ENCODE measurements at places on chromosomes 12 and 14.

- no peak for DNase-seq
Measured at GRCh38 chr12:5269846-5270245, 162.1 kb upstream of the NTF3 start.

DNA sequence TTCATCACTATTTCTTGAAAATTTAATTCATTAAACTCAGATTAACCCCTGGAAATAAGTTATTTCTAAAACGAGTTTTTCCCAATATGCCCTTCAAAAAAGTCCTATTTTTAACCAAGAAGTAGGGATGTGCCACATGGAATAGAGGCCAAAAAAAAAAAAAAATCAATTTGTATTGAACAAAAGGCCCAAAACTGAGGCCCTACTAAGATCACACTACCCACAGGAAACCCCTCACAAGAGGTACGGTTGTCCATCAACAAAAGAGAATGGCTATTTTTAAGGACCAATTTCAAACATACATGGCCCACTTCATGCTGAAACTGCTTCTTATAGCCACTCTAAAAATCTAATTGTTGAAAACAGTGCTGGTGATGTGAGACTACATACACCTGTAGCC lies 7.5 kb upstream of the BAZ2A start:
- DNase-seq, result no peak

DNA sequence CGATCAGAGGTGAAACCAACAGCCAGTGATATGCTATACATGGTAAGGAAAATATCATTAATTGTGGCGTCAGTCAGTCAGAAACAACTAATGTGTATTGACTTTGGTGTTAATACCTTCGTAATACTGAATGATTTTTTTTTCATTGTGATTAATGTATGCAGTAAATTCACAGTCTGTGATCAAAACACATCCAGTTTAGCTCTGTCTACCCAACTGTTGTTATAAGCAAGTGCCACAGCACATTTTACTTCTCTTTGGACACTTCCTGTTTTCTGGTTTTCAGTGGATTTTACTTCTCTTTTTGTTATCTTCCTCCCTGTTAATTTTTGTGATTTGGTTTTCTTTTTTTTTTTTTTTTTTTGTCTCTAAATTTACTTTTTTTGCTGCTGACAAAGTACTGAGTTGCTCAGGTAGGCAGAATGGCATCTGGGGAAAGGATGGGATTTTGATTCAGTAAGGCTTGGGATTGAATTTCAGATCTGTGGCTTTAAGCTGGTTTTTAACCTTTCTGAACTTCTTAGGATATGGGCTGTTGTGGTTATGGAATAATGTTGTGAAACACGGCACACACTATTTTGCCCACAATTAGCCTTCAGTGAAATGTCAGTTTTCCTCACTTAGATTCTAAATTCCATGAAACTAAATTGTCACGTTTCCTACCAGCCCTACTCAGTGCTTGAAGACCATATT lies 604 bp downstream of the GLIPR1 start:
- DNase-seq, result no peak

- no peak for DNase-seq
Measured at GRCh38 chr14:53390008-53390407, 236.9 kb upstream of the DDHD1 start.

- DNase-seq, result no peak
Measured at GRCh38 chr12:98002887-98003493, 512.4 kb upstream of the TMPO start.

- no peak for DNase-seq
Measured at GRCh38 chr14:85572011-85572410, 42.1 kb downstream of the FLRT2 start.

GRCh38 chr12:125399489-125399888 lies 334.3 kb downstream of the AACS start:
- no peak for DNase-seq

DNA sequence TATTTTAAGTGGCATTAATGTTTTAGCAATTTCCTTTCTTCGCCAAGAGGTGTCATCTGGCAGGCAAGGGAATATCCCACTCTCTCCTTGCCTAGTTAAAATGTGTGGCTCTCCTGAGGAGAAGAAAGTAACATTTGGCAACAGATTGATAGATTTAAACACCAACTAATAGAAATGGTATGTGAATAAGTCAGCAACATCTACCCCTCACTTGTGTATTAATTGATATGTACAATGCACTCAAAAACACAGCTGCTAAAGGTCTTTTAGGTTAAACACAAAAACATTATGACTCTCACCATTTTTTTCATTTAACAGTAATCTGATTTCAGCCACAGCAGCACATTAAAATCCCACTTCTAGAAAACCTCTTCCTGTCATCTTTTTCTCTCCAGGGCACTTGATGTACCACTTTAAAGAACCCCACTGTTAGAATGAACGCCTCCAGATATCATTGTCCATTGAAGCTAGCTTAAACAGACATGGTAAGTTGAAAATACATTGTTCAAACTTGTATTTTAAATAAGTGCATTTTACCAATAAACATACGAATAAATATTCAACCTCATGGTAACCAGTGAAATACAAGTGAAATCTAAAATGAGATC lies 151.7 kb downstream of the RPAP3 start:
- DNase-seq, result no peak

GRCh38 chr12:115570069-115570777 lies 707.3 kb downstream of the MED13L start:
- no peak for DNase-seq

GRCh38 chr12:103623716-103624115 lies 36.6 kb downstream of the STAB2 start:
- no peak for DNase-seq

GRCh38 chr12:52346593-52346992 lies 20.7 kb downstream of the KRT85 start:
- no peak for DNase-seq

- no peak for DNase-seq
Measured at GRCh38 chr14:68510201-68511128, 282.4 kb downstream of the ZFP36L1 start.

GRCh38 chr14:98227727-98228111 lies 1044.3 kb downstream of the BCL11B start:
- no peak for DNase-seq

DNA sequence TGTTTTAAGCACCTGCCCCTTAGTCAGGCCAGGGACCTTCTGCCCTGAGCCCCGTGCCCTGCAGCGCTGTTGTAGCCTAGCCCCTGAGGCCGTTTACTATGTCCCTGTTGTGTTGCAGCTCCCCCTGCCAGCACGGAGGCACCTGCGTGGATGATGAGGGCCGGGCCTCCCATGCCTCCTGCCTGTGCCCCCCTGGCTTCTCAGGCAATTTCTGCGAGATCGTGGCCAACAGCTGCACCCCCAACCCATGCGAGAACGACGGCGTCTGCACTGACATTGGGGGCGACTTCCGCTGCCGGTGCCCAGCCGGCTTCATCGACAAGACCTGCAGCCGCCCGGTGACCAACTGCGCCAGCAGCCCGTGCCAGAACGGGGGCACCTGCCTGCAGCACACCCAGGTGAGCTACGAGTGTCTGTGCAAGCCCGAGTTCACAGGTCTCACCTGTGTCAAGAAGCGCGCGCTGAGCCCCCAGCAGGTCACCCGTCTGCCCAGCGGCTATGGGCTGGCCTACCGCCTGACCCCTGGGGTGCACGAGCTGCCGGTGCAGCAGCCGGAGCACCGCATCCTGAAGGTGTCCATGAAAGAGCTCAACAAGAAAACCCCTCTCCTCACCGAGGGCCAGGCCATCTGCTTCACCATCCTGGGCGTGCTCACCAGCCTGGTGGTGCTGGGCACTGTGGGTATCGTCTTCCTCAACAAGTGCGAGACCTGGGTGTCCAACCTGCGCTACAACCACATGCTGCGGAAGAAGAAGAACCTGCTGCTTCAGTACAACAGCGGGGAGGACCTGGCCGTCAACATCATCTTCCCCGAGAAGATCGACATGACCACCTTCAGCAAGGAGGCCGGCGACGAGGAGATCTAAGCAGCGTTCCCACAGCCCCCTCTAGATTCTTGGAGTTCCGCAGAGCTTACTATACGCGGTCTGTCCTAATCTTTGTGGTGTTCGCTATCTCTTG lies 7.6 kb downstream of the DLK1 start:
- no peak for DNase-seq

DNA sequence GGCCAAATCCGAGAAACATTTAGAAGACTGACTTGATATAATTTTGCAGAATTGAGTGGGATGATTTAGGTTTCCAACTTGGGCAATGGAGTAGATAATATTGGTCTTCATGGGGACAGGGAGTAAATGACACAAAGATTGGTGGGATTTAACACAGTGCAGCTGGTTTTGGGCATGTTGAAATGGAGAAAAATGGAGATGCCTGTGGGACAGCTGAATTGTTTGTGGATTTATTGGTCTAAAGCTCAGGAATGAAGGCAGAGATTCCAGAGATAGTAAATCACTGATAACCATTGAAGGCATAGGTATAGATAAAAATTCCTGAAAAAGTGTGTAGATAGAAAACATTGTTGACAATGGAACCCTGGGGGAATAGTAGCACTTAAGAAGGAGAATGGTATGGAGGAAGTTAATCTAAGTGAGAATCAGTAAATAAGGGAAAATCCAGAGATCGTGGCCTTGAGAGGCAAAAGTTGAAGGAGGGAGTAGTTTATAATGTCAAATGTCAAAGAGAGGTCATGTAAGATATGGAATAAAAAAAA lies 120.9 kb upstream of the ATP2B1 start:
- no peak for DNase-seq

GRCh38 chr14:32408018-32408417 lies 78.9 kb downstream of the AKAP6 start:
- DNase-seq, result no peak

GRCh38 chr12:40663781-40664180 lies 28.5 kb upstream of the CNTN1 start:
- no peak for DNase-seq

DNA sequence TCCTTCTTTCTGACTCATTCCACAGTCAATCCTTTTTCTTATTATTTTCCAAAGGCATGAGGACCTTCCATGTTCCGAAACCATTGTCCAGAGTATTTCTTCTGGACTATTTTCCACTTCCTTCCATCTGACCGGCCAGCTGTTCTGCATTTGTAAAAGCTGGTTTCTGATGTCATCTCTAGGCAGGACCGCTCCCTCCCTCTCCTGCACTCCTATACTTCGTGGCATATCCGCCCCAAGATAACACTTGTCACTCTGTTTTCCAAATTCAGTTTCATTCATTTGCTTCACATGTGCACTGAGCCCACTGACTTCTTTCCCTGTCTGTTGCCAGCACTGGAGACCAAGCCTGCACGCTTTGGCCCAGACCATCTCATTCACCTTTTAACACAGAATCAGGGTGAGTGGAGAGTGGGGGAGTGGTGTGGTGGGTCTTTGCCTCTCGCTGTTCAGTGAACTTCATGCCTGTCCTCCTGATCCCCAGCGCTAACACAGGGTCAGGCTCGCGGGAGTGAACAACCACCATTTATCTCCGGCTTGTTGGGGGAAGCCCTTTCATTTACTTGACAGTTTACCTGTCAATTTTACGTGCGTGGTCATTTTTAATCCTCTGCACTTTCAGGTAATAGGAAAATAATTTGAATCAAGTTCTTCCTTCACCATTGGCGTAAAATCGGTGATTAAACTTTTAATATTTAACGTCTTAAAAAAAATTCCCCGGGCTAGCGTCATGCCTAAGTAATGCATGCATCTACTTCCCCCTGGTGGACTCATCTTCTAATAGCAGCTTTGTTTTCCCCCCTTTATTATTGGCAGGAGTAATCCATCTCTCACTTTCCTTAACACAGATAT lies 52.5 kb downstream of the C12orf75 start:
- no peak for DNase-seq

DNA sequence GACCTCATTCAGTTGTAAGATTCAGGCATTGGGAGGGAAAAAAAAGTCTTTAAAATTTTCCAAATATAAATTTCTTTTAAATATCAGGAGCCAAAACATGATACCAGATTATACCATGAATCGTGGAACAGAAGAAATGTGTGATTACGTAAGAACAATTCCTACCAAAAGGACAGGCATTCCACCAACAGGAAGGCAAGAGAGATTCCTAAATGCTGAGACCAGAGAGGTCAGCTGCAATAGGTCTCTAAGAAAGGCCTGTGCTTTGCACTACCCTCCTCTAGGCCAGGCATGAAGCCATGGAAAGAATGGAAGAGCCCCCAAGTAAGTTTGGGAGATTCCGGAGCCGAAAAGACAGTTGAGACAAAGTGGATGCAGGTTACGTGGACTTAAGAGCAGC lies 83.7 kb downstream of the PTGER2 start:
- DNase-seq, result no peak

GRCh38 chr12:11697670-11698387 lies 48.4 kb downstream of the ETV6 start:
- DNase-seq, result no peak

DNA sequence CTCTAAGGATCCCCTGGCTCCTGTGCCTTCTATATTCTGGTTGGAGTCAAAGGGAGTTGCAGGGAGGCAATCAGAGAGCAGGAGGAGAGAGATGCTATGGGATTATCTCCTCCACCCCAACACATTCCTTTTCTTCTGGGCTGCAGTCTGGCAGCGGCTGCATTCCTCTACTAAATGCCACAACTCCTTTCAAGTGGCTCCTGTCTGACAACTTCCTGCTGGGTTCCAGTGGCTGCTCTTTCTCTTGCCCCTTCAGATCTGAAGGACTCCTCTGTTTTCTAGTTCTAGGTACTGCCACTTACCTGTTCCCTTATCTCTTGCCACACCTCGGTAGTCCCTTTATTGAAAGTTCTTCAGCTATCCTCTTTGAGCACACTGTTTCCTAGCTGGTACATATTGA lies 425.0 kb downstream of the SNAPC1 start:
- DNase-seq, result no peak
